HepG2 (cell line): ENCODE measurements at places on chromosomes 1 and 21.

- DNase-seq: no peak
These were observed 20.9 kb upstream of the HSD3B2 start for GRCh38 chr1:119394085-119394484.

DNA sequence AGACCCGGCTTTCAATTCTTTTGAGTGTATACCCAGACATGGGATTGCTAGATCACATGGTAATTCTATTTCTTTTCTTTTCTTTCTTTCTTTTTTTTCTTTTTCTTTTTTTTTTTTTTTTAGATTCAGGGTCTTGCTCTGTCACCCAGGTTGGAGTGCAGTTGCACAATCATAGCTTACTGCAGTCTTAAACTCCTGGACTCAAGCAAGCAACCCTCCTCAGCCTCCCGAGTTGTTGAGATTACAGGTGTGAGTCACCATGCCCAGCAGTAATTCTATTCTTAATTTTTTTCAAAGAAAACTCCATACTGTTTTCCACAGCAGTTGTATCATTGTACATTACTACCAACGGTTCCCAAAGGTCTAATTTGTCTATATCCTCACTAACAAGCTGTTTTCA is 13.5 kb upstream of the RNF186 start:
- DNase-seq: no peak

- DNase-seq: no peak
These were observed 29.3 kb downstream of the TMCC2 start for GRCh38 chr1:205256951-205257625.

DNA sequence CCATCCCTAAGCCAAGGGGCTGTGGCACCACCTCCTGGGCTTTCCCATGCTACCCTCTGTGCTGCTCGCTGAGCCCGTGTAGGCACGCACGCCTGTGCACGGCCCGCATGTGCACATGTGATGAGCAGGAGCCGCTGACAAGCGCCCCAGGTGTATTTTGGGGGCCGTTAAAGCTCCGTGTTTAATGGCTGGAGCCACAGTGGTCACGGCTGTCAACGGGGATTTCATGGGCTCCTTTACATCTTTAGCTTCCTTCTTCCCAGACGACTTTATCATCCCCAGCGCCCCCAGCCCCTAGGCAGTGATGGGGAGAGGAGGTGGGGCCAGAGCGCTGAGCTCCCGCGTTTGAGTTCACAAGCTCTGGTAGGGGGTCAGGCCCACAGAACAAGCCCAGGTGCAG is 11.7 kb upstream of the EPHA8 start:
- DNase-seq: no peak

DNA sequence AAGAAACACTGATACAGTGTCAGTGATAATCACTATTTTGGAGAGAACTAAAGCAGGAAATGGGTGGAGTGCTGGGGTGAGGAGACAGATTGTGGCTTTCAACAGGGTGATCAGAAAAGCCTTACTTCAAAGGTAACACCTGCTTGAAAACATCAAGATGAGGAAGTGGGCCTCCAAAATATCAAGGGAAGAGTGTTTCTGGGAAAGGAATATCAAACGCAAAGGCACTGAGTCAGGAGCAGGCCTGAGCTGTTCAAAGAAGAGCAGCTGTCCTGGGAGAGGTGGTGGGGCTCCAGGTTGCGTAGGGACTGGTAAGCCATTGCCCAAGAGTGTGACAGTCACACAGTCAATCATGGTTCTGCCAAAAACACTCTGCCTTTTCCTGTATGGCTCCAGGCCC is 47.1 kb upstream of the ATP1A1 start:
- DNase-seq: no peak

- no peak for DNase-seq
These were observed 86.1 kb downstream of the PTGER3 start for GRCh38 chr1:70961374-70961975.

- no peak for DNase-seq
These were observed 25.5 kb downstream of the TRPM2 start for GRCh38 chr21:44378646-44379514.

DNA sequence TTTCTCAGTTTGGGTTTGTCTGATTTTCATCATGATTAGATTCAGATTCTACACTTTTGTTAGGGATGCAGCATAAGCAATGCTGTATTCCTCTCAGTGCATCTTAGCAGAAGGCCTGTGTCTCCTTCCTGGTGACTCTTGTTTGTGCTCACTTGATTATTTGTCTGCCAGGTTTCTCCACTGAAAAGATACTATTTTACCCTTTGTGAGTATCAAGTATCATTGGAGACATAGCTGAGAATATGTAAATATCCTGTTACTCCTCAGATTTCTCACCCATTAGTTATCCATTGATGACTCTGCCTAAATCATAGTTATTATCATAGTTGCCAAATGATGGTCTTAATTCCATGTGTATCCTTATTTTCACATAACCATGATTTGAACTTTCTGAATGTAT is 148.5 kb downstream of the POU2F1 start:
- DNase-seq: no peak

DNA sequence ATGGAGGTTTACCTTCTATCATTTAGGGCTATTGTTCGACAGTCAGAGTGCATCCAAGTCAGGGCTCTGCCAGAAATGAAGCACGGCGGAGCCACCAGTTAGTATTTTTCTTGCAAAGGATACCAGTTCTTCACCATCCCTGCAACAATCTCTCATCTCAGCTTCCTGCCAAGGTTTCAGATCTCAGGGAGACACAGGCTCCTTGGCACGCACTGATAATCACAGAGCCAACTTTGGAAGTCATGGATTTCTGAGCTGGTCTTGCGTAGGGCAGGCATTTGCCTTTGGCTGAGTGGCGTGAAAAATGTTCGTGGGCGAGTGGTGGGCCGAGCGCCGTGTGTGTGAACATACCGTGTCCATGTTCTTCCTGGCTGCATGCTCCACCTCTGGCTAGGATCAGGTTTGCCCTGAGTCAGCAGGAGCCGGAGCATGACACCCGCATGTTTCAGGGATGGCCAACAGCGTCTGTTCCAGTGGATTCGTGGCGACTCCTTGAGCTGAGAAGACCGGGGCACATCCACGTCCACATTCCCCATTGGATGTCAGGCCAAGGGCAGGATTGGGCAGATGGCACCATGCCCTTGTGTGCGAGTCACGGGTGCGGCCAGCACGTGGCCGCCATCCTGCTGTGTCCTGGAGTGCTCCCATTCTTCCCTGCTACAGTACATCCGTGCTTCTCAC is 118.5 kb upstream of the C1orf174 start:
- DNase-seq: no peak
